ENCODE measurements at places on chromosomes 3 and 15. TPM values are rescaled to one million over a fixed set of nuclear protein-coding genes. Genes with fewer than 3 reads are reported as not detected.

GRCh38 chr3:95731753-95732152 lies 1082.6 kb upstream of the EPHA6 start:
- no peak for DNase-seq

DNA sequence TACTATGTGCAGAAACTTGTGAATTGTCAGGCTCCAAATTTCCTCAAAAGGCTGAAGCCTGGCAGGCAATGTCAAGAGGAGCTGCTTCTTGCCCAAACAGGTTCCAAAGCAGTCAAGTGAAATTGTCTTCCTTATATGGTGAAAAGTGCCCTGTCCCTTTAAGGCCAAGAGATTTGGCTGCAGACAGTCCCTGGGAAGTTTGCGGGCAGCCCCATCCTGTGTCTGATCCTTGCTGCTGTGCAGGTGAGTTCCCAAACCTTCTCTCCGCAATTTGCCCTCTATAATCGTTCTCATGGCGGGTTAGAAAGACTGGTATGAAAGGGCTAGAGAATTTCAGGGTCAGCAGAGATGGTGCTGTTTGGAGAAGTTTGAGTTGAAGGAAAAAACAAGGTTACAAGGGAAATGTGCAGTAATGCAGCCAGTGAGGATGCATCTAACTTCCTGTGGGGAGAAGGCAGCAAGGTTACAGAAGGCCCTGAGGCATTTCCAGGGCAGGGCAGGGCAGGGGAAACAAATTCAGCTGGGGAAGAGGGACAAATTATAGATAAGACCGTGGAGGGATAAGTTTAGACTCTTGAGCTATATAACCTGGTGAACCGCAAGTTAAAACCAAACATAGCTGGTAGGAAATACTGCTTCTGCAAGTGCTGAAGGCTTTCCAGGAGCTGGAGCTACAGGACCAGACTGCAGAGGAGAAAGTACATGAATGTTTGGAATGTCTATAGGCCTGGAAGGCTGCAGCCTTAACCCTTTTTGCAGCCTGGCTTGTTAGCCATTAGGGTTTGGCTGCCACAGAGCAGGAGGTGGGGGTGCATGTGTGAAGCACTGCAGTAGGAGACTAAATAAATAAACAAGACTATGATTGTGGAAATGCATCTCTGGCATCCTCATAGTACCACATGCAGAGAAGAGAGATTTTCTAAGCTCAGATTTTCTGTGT lies 256.2 kb upstream of the IL12A start:
- DNase-seq = no peak

DNA sequence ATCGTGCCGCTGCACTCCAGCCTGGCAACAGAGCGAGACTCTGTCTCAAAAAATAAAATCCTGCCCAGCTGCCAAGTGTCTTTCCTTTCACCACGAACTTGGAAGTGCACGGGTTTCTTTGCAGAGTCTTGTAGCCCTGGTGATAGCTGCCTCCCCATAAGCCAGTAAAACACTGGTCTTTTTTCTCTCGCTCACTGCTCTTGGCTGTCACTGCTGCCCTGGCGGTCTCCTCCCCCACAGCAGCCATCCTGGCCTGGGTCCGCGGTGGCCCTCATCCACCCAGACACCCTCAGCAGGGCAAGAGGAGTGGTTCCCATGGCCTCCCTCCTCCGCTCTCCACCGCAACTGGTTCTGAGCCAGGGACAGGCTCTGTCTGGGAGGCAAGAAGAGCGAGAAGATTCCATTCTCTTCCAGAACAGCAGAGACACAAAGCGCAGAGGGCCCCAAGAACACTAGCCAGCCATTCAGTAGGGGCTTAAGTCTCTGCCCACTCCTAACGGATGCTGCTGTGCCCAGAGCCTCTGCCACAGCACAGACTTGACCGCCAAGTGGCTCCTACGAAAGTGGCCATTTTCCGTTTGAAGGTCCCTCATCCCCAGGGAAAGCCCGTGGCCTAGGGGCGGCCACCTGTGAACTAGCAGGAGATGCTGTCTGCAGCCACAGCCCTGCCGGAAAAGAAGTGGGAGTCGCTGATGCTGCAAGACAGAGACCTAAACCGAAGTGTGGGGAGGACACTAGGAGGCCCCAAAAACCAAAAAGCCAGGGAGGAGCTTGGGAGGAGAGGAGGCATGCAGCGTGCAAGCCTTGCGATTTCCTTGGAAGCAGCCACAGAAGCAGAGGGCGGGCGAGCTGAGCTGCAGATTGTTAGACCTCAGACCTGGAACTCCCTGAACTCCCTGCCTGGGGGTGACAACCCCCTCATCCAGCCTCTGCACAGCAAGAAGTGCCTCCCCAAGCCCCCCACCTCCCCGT lies 44.1 kb downstream of the KLHL25 start:
- no peak for DNase-seq

- DNase-seq = no peak
These were observed 68.7 kb upstream of the ADAMTS9 start for GRCh38 chr3:64756398-64756986.

DNA sequence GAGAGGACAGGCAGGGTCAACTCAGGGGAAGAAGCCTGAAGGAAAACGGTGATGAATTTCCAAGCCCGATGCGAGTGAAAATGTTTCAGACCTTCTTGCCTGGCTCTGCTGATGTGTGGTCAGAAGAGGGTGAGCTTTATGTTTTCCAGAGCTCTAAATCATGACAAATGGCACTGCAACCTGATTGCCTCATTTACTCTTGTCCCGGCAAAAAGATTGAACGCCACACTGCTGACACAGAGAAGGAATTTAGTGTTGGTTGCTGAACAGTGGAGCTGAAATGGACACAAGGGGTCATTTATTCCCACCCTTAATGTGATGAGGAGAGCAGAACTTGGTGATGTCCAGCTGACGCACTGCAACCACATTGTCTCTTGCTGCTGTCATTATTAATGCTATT lies 36.1 kb upstream of the GABRG3 start:
- no peak for DNase-seq

- DNase-seq = no peak
These were observed 36.6 kb downstream of the CPN2 start for GRCh38 chr3:194314388-194315068.

GRCh38 chr3:63909431-63909830 lies 2.8 kb downstream of the SCAANT1 start:
- DNase-seq = no peak

- no peak for DNase-seq
These were observed 126.8 kb upstream of the RASGRP1 start for GRCh38 chr15:38691377-38691776.

The RTP4 gene
- not detected for total RNA-seq

Measured in K562 (cell line).